Hematopoietic multipotent progenitor cell treated with erythropoietin and hydrocortisone succinate and interleukin-3 and kit ligand, for 8 days (in vitro differentiated cells): ENCODE measurements at places on chromosomes 6 and 20.
A peak's percentile ranks its signal among the peaks of the same experiment; 100 is the strongest.

- no peak for DNase-seq
These were observed 2.2 kb upstream of the FAM209A start for GRCh38 chr20:56522311-56522710.

DNA sequence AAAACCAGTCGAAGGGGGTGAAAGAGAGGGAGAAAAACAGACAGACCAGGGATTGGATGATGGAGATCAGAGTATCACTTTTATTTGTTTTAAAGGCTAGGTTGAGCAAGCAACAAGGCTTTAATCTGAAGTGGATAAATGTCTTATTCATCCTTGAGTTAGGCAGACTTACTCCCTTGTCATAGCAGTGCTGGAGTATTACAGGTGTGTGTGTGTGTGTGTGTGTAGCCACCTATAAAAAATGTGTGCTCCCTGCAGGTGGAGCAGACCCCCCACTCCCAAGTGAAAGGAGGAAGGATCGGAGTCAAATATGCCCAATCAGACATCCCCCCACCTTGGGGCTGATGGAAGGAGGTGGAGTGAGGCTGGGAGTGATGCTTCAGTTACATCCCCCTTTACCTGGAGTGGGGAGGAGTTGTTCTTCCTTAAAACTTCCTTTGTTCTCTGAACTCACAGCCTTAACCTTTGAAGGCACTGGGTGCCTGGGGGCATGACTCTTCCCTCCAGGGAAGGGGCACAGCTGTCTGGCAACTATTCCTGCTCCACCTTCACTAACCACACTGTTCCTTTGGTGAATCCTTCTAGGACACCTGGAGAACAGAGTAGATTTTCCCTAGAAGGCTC lies 27.3 kb downstream of the PTK7 start:
- no peak for DNase-seq

GRCh38 chr6:14038467-14039437 lies 78.8 kb upstream of the CD83 start:
- DNase-seq, result peak; percentile 14

- DNase-seq, result no peak
These were observed 824 bp upstream of the CSTL1 start for GRCh38 chr20:23438661-23439060.

DNA sequence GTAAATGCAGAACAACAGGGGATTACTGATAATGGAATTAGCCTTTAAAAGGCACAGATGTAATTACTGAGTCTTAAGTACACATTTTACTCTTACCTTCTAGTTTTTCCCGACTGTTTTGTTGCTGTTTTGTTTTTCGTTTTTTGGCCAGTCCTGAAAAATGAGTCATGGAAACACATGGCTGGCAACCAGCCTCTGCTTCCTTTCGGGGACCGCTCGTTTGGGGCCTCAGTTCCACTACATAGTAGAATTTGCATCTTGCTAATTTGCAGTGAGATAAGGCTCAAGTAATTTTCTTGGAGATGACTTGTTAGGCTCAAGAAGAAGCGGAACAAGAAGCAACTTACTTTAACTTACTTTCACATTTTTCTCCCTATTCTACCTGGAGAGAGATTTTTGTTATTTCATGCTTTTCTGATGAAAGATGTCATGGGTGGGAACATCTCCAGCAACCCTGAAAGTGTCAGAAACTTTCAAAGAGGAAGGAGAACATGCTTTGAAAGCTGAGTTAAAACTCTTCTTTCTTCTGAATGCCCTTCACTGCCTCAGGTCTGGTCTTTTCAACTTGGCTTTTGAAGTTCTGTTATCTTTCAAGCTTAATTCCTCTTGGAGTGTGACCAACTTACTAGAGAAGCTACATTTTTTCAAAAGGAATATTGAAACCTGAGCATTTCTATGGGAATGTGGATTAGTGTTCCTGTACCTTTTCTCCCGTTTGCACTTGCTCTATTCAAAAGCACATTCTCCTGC lies 71.5 kb upstream of the HDAC2 start:
- no peak for DNase-seq

GRCh38 chr20:47125758-47126591 lies 230.5 kb downstream of the ZMYND8 start:
- DNase-seq, result no peak

GRCh38 chr20:17972121-17972520 lies 3.3 kb downstream of the MGME1 start:
- DNase-seq, result no peak

DNA sequence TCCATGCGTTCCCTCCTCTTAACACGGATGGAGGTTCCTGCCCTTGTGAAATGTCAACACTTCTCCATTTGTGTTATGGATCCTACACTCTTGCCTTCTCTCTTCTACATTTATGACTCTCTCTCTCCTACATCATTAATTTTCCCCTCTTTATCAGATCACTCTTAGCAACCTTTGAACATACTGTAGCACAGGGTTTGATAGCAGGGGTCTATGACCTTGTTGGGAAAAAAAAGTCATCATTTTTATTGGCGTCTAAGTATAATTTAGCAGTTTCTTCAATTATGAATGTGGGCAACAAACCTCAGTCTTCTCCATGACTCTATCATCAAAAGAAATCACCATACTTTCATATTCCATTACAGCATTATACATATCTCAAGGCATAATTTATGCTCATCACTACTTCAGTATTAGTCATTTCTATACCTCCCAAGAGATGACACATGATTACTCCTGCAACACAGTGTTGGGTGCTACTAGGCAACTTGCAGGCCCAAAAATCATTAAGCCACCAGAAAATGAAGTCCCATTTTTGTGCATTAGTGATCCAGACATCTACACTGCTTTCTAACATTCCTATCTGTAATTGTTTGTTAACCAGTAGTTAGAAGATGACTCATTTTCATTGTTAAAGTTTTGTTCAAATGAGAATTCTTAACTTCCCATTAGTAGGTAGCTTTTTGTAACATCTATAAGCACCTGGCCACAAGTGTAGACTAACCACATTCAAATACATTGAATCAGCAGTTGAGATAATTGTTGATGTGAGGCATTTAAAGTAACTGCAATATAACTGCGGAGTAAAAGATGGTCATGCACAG lies 9.5 kb downstream of the CYP39A1 start:
- no peak for DNase-seq

DNA sequence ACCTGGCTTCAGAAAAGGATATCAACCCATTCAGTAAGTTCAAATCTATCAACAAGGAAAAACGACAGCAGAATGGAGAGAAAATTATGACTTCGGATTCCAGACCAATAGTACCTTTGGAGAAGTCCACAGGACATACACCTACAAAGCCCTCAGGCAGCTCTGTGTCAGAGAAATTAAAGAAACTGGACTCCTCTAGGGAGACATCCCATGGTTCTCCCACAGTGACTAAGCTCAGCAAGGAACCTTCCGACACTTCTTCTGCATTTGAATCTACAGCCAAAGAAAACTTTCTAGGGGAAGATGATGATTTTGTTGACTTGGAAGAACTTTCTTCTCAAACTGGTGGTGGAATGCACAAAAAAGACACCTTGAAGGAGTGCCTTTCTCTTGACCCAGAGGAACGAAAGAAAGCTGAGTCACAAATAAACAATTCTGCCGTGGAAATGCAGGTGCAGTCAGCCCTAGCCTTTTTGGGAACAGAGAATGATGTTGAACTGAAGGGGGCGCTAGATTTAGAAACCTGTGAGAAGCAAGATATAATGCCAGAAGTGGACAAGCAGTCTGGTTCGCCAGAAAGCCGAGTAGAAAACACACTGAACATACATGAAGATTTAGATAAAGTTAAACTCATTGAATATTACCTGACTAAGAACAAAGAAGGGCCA lies 67.4 kb upstream of the HINT3 start:
- peak; percentile 65 for DNase-seq

DNA sequence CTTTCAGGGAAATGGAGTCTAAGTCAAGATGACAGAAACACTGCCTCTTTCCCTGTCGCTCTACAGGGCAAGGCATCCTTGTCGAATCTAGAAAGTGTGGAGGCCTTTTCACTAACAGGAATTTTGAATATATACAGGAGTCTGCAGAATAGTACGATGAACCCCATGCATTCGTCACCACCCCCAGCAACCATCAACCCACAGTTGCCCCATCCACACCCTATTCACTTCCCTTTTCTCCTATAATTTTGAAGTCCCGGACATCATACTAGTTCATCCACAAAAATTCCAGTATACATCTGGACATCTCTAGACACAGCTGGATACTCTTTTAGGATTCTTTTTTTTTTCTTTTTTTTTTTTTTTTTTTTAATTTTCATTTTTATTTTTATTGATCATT lies 80.7 kb upstream of the RIN2 start:
- DNase-seq, result no peak

GRCh38 chr6:38481851-38482250 lies 157.9 kb downstream of the BTBD9 start:
- DNase-seq, result no peak

DNA sequence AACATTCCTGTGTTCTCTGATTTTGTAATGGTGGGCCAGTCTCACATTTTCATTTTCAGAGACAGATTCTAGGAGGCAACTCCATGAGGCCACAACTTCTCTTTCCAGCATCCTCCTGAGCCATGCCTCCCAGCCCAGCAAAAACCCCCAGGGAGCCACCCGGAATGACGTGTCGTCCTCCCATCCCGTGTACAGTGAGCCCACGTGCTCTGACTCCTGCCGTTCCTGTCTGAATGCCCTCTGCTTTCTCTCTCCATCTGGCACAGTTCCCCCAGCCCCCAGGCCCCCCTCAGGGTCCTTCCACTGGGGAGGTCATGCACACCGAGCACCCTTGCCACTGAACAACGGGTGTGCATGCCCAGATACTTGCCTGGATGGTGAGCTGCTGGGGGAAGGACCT lies 38.0 kb downstream of the C20orf203 start:
- DNase-seq, result no peak

DNA sequence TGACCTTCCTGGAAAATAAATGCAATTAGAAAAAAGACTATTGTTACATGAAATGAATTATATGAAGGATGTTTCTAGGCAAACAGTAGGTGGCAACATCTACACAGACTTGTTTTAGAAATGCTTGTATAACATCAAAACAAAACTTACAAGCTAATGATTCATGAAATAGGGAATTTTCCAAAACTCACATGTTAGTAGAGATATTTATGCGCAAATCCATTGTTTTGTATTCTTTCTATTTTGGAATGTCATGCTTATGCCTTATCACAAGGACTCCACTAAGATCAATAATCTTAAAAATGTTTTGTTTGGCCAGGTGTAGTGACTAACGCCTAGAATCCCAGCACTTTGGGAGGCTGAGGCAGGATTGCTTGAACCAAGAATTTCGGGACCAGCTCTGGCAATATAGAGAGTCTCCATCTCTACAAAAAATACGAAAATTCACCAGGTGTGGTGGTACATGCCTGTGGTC lies 32.3 kb upstream of the LGSN start:
- peak; percentile 24 for DNase-seq
